Activated T-helper 1 cell treated with anti-CD3 and anti-CD28 coated beads, Interleukin-2, amount 50 U/mL, for 16 hours (primary cell): ENCODE measurements at places on chromosomes 5 and 9.
A peak's percentile ranks its signal among the peaks of the same experiment; 100 is the strongest.

DNA sequence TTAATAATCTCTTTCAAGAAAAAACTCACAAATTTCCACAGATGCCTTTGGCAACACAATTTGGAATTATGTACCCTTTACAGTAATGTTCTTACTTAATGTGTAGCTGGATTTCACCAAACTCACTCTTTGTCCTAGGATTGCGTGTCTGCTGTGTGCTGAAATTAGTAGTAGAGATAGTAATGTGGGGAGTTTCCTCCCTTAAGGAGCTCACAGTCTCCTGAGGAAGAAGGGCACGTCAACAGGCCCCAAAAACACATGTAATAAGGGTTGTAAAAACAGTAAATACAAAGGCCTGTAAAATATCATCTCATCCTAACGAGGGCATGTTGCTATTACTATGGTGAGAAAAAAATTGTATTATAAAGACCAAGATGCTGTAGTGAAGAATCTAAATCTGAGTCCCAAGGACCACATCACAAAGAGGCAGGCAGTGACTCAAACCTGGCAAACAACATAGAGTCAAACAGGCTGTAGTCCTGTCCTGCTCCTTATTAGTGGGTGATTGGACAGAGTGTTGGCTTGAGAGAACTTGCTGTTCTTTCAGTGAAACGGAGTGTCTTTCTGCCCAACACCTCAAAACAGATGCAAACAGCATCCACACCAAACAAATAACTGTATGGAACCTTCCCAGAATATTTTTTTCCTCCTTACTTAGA lies 83.2 kb upstream of the PAPPA start:
- DNase-seq: no peak

GRCh38 chr9:76812591-76812990 lies 48.4 kb downstream of the PCA3 start:
- no peak for DNase-seq

DNA sequence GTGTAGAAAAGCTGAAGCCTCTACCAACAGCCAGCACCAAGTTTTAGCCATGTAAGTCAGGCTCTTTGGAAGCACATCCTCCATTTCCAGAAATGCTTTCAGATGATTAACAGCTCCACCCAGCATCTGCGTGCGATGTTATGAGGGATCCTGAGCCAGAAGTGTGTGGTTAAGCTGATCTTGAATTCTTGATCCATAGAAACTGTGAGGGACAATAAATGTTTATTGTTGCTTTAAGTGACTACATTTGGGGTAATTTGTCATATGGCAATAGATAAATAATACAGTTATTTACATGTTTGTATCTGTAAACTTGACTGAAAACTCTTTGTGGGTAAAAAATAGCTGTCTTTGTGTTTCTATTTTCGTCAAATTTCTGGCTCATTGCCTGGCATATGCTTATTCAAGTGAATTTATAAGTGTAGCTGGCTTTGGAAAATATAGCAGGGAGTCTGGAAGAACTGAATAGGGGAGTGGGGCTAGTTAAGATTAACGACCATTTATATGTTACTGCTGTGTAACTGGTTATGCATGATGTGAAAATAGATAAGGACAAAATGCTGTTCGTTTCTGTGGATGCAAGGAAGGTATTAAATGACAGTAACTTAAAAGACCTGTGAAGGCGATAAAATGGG lies 234.1 kb downstream of the LRRC70 start:
- no peak for DNase-seq

DNA sequence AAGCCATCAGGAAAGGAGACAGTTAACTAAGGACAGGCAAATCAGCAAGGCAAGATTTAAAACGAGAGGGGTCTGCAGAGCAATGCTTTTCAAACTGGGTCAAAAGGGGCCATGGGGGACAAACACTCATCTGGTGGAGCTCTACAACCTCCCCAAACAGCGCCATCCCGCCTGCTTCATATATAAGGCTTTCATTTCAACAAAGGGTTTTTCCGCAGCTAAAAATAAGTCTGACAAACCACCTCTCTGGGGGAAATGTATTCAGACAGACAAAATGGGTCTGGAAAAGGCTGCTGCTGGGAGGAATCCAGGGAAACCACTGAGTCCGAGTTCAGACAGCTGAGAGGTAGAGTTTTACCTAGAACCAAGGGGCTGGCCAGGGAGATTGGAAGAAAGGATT lies 8.3 kb upstream of the SEPTIN8 start:
- no peak for DNase-seq

- no peak for DNase-seq
These were observed 52.6 kb downstream of the MED27 start for GRCh38 chr9:132026932-132027585.

GRCh38 chr5:131635684-131636572 lies 899 bp upstream of the RAPGEF6 start:
- no peak for DNase-seq

DNA sequence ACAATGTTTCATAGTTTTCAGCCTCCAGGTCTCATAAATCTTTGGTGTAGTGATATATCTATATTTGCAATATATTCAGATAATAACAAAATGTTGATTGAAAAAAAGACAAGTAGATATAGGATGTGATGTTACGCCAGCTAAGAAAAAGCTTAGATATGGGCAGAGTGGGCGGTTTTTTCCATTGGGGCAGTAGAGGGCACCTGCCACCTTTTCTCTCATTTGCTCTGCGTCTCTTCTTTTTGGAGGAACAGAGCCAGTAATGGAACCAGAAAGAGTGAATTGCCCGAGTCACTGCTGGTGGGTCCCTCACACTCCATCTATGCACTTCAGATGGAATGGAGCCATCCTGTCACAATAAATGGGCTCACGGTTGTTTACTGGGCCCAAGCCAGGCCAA lies 62.1 kb upstream of the FANCC start:
- DNase-seq: no peak

DNA sequence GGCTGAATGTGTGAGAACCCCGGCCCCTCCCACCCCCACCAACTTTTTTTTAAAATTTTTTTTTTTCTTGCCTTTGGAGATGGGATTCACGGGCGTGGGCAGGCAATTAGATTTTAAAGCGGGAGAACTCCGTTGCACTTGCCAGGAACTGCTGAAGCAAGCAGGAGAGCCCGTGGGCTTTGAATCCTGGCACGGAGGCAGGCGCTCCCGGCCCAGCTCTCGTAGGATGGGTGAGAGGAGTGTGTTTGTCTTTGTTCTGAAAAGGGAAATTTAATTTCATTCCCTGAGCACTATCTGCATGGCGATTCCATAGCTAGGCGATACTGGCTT lies 54.3 kb upstream of the BOD1 start:
- no peak for DNase-seq

DNA sequence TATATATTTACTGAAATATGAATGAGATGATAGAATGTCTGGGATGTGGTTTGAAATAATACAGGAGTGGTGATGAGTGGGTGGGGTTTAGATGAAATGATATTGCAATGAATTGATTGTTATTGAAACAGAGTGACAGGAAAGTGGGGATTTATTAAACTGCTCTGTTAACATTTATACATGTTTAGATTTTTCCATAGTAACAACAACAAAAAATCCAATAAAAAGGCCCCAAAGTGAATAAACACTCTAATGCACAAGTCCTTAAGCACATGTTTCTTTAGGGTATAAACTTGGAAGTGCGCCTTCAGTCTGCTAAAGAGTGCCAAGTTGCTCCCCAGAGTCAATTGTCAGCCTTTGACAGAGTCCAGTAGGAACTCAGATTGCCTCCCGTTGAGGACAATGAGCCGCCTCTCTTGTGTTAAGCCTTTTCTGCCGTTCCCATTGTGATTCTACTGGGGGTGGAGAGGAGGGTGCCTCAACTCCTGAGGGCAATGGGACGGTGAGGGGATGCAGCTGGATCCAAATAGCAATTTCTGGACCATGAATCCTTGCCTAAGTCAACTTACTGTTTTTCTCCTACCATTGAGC lies 112.3 kb downstream of the SLC28A3 start:
- no peak for DNase-seq

DNA sequence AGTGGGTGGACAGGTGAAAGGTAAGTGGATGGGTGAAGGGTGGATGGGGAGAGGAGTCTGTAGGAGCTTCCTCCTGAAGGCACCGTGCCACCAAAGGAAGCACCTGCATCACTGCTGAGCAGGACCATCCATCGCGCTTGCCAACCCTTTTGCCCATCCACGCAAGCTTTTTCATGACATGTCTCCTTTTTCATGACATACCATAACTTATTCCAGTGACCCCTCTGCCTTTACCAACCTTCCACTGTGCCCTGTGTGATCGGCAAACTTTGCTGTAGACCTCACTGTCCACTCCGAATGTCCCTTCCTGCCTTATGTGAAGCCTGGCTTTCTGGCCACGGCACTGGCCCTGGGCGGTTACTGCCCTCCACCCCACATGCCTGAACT lies 13.4 kb downstream of the FLT4 start:
- no peak for DNase-seq

DNA sequence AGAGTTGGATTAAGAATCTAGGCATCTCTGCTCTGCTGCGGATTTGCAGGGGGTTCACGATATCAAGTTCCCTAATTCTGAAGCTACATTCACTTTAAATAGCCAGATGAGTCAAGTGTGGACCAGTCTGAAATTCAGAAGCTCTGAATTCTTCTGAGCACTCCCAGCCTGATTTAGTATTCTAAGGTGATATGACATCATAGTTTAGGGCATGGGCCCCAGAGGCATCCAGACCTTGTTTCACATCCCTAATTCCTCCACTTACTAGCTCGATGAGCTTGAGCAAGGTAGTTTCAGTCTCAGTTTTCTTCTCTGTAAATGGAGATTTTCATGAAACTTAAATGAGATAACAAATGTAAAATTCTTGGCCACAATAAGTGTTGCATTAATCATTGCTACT lies 65.2 kb downstream of the TMEM167A start:
- DNase-seq: no peak

- no peak for DNase-seq
These were observed 144.1 kb upstream of the IER5L start for GRCh38 chr9:129322022-129322621.

- peak; percentile 38 for DNase-seq
These were observed 1.1 kb upstream of the NOTCH1 start for GRCh38 chr9:136546697-136547501.

DNA sequence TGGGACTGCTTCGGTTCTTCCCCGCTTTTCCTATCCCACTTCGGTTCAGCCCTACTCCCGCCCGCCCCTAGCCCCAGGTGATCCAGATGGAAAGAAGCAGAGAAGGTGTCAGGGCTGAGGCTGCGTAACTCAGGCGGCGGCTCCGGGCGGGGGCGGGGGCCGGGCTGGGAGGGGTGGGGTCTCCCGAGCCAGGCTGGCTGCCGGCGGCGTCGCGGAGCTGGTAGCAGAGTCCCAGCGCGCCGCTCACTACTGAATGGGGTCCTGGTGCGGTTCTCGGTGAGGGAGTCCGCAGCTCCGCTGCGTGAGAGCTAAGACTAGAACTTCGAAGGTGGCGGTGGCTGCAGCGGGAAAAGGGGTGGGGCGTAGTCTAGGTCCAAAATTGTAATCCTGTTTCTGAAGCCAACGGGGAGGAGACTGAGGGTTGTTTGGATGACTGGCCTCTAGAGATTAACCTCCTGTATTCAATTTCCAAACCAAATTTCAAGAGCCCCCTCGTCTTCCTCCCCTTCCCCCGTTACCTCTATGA lies 1.4 kb downstream of the PRR16 start:
- no peak for DNase-seq

GRCh38 chr9:99336531-99336930 lies 114.4 kb downstream of the SEC61B start:
- DNase-seq: no peak

DNA sequence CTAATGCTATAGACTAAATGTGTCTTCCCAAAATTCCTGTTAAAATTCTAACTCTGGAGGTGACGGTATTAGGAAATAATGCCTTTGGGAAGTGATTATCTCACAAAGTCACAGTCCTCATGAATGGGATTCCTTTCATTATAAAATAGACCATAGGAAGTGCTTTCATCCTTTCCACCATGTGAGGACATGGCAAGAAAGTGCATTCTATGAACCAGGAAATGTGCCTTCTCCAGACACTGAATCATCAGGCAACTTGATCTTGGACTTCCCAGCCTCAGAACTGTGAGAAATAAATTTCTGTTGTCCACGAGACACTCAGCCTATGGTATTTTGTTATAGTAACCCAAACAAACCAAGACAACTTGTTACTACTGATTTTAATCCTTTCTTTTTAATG lies 582.4 kb upstream of the C9orf72 start:
- no peak for DNase-seq

DNA sequence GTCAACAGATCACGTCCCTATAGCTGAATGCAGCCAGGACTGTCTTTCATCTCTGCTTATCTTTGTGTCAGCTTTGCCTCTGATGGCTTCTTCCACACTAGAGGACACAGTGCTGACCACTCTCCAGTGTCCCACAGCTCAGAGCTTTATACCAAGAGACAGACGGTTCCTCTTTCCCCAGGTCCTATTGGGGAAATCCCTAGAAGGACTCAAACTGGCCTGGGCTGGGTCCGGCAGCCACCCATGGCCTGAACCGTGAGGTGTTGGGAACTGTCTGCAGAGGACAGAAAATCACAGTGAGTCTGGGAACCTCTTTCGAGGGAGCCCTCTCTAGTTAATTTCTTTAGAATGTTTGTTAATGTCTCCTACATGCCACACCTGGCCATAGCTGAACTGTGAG lies 68.3 kb upstream of the SHB start:
- DNase-seq: no peak

- DNase-seq: no peak
These were observed 46.6 kb upstream of the COL5A1 start for GRCh38 chr9:134595014-134595413.

DNA sequence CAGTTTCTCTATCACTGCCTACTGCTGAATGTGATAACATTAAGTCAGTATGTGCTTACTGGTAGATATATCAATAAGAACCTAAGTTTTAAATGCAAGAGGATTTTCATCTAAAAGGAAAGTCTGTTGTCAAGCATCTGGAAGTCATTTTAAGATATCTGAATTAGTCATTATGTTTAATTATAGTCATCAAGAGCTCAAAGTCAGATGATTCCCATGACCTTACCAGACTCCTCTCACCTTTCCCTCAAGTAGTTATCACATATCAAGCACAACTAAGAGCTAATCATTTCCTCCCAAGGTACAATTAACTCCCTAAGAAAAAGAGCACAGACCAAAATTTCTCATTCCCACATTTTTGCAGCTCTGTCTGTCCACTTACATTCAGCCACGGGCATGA lies 45.5 kb downstream of the PUM3 start:
- DNase-seq: no peak

DNA sequence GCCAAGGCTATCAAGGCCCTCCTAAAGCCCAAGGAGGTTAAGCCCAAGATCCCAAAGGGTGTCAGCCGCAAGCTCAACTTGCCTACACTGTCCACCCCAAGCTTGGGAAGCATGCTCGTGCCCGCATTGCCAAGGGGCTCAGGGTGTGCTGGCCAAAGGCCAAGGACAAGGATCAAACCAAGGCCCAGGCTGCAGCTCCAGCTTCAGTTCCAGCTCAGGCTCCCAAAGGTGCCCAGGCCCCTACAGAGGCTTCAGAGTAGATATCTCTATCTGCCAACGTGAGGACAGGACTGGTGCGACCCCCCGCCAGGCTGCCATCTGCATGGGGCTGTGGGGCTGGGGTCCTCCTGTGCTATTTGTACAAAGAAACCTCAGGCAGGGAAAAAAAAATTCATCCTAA lies 3.3 kb downstream of the HOMER1 start:
- DNase-seq: no peak

DNA sequence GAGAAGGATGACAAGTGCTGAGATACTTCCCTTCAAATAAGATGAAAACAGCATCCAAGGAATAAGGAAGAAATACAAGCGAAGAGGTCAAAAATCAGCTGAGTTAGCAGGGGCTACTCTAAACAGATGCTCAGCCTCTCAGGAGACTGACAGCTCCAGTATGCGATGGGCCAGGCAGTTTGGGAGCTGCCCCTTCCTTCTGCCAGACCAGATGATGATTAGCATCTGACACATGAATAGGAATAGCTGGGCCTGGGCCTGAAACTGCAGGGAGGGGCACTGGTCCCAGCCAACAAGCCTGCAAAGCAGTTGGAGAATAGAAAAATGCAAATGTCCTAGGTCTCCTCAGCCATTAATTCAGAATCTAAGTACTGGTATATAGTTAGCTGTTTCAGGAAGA lies 13.1 kb upstream of the MAP3K1 start:
- no peak for DNase-seq
